Bronchial epithelial cell (primary cell): ENCODE measurements at places on chromosomes 2 and 18. TPM values are rescaled to one million over a fixed set of nuclear protein-coding genes. Genes with fewer than 3 reads are reported as not detected.

ICOS gene
- total RNA-seq = not detected in 2 replicates

DHRS9 gene
- 5.8 and 19.1 TPM in 2 replicates for total RNA-seq

TNS1 gene
- 1.6 and 2.0 TPM in 2 replicates for total RNA-seq

CKAP2L gene
- 0.13 and 0.26 TPM in 2 replicates for total RNA-seq

CIB4 gene
- not detected in 2 replicates for total RNA-seq

EMILIN2 gene
- 0.38 and 1.3 TPM in 2 replicates for total RNA-seq

SP110 gene
- 0.53 and 1.4 TPM in 2 replicates for total RNA-seq

EFHD1 gene
- not detected in 2 replicates for total RNA-seq

UGT1A8 gene
- under 0.01 TPM in 2 replicates for total RNA-seq

DLX1 gene
- not detected in 2 replicates for total RNA-seq

BOD1L2 gene
- total RNA-seq = not detected in 2 replicates

C2orf68 gene
- 9.5 and 18.8 TPM in 2 replicates for total RNA-seq

RNU2-63P gene
- total RNA-seq = 26.9 TPM in 1 of 2 replicates, not detected in the other

RAB31 gene
- total RNA-seq = 47.7 and 48.5 TPM in 2 replicates

SLC66A3 gene
- 17.6 and 21.3 TPM in 2 replicates for total RNA-seq

HOXD1 gene
- not detected in 2 replicates for total RNA-seq

SERPINB13 gene
- 8.2 and 48.0 TPM in 2 replicates for total RNA-seq

CCL20 gene
- total RNA-seq = 1.5 and 3.7 TPM in 2 replicates

PCGF1 gene
- 35.5 and 41.5 TPM in 2 replicates for total RNA-seq

APLF gene
- total RNA-seq = 4.2 and 6.1 TPM in 2 replicates

NOL4 gene
- not detected in 2 replicates for total RNA-seq

ETAA1 gene
- 16.8 and 18.3 TPM in 2 replicates for total RNA-seq

PAIP2B gene
- total RNA-seq = 1.3 and 5.2 TPM in 2 replicates

CGREF1 gene
- 0.26 and 0.53 TPM in 2 replicates for total RNA-seq

SLC4A3 gene
- 1.6 and 3.6 TPM in 2 replicates for total RNA-seq

ACTR1B gene
- 52.9 and 59.2 TPM in 2 replicates for total RNA-seq

ILKAP gene
- 25.0 and 31.4 TPM in 2 replicates for total RNA-seq

CYTIP gene
- total RNA-seq = not detected in 2 replicates

HADHB gene
- 105 and 135 TPM in 2 replicates for total RNA-seq

FBXO36 gene
- 3.4 and 4.2 TPM in 2 replicates for total RNA-seq

MAP3K19 gene
- total RNA-seq = not detected in 2 replicates

MC5R gene
- not detected in 2 replicates for total RNA-seq
